ENCODE measurements at places on chromosomes 4 and X. TPM values are rescaled to one million over a fixed set of nuclear protein-coding genes. Genes with fewer than 3 reads are reported as not detected.

Gene CLNK
- not detected for total RNA-seq

Gene NUDT11
- total RNA-seq = 0.71 TPM

DNA sequence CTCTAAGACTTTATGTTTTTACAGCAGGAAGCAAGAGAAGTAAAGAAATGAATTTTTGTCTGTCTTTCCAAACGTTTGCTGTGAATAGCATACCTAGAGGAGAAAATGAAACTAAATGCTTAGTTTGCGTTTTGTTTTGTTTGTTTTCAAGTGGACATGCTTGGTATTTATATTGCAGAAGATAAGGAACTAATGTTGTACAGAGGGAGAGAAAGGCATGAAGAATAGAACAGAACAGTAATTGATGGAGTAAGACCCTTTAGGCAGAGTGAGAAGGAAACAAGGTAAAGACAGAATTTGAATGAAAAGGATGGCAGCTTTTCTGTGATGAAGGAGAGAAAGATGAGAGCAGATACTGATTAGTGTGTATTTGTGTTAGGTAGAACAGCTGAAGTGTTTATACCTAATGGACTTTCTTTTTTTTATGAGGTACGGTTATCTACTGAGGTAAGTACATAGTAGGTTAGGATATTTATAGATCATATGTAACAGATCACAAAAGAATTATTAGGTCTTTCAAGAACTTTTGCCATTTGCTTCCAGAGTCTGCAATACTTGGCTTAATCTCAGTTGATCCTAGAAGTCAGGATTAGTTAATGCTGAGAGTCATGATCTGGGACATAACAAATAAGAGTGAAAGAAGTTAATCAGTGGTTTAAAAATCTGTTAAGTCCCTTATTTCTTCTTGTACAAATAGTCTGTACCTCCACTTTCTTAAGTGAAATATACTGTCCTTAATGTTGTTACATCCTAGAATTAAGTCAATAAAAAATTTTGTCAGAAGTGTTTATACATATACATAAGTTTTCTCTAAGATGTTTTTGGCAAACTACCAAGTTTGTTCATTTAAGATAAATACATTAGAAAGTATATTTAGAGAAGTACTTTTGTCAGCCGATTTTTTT lies 36.8 kb downstream of the FABP2 start:
- H3K27ac ChIP-seq = peak overlapping the region; percentile 77
- peaks cover 10% of the 10 kb centered on the region for H3K36me3 ChIP-seq
- no peaks in the 10 kb centered on the region for H3K27me3 ChIP-seq
- H3K4me1 ChIP-seq = peaks cover 17% of the 10 kb centered on the region
- no peak for DNase-seq

DNA sequence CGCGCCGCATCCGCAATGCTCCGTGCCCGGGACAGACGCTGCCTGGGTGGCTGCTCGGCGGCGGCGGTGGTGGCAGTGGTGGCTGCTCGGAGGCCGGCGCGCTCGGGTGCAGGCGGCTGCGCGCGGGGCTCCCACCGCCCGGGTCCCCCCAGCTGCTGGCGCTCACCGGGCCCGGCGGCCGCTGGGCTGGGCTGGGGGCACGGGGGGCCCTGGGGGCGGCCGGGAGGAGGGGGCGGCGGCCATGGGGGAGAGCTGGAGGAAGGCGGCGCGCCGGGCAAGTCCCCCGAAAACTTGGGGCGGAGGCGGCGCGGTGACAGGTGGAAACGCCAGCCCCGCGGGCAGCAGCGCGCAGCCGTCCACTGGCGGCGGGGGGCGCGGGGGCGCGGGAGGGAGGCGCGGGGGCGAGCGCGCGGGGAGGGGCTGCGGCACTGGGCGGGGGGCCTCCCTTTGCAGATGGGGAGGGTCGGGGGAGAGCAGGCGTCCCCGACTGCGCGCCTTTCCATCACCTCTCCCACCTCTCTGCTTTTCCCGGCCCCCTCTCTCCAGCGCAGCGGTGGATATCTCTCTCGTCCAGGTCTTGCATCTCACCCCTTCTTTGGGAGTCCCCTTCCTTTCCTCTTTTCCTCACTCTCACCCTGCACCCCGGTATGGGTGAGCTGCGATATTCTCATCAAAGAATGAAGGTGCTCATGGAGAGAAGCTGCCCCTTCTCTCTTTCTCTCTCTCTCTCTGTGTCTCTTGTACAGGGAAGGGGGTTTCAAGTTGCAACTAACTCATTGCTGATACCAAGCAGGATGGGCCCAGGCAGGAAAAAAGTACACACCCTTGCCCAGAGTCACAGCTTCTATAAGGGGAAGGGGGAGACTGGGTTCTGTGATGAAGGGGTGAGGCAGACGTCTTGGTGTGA lies 83.7 kb upstream of the DHRSX start:
- DNase-seq = no peak
- no peaks in the 10 kb centered on the region for H3K36me3 ChIP-seq
- H3K27ac ChIP-seq = no peak overlapping the region
- H3K4me1 ChIP-seq = peaks cover 7% of the 10 kb centered on the region
- H3K27me3 ChIP-seq = peaks cover 39% of the 10 kb centered on the region

Gene ASMT
- total RNA-seq = not detected
